Hindlimb muscle (tissue), 1 donor: ENCODE measurements at places on chromosomes 1 and 21.

DNA sequence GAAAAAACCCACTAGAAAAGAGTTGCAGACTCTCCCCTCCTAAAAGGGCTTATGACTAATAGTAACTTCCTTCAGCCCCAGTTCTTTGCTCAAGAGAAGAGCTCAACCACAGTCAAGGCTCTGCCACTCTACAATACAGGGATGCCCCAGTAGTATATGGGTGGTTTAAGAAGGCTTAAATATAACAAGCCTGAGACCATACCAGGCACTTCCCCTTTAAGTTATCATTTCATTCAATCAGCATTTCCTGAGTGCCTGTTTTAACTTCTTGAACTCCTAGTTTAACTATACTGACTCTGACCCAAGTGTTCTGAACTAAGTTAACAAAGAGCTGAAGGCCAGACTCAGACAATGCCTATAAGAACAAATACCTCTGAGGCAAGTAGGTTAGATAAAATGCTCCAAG, 19.8 kb downstream of the PRPF38A start:
- DNase-seq, result no peak

GRCh38 chr1:11925938-11926292, 312 bp downstream of the KIAA2013 start:
- DNase-seq, result no peak

DNA sequence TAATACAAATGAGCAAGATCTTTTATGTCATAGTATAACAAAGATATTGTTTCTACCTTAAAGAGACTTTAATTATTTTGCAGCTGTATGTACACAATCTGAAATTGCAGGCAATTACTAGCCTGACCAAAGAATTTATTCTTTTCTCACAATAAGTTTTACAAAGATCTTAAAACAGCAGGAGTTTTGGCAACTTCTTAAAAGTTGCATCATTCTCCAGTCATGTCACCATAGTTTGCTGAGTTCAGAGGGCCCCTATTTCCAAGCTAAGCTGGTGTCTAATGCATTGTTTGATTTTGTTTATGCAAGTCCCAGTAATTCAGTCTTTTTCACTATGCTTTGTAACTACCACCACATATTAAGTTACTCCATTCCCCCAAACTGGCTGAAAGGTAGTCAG, 114.8 kb downstream of the DNAH14 start:
- no peak for DNase-seq

- DNase-seq, result no peak
Observed at GRCh38 chr1:209375671-209376365, 207.7 kb upstream of the CAMK1G start.

GRCh38 chr1:117674521-117675400, 68.9 kb downstream of the TENT5C start:
- no peak for DNase-seq

DNA sequence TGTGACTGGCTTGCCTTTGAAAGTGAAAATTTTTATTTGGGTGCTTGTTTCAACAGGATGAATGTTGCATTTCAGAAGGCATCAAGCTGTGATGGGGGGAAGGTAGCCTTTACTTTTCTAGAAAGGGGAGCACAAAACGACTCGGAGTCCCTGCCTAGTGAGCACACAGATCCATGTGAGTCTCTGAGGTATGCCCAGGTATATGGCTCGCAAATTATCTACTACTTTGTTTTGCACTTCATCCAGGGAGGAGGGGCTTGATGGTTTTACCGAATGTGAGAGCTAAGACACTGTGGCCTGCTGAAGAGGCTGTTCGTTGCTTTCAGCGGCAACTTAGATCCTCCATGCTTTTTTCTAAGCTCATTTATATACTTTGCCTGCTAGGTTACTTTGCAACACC, 537.7 kb upstream of the PTBP2 start:
- no peak for DNase-seq

- peak; percentile 50 for DNase-seq
Observed at GRCh38 chr1:110207831-110208230, 2.3 kb upstream of the KCNC4 start.

DNA sequence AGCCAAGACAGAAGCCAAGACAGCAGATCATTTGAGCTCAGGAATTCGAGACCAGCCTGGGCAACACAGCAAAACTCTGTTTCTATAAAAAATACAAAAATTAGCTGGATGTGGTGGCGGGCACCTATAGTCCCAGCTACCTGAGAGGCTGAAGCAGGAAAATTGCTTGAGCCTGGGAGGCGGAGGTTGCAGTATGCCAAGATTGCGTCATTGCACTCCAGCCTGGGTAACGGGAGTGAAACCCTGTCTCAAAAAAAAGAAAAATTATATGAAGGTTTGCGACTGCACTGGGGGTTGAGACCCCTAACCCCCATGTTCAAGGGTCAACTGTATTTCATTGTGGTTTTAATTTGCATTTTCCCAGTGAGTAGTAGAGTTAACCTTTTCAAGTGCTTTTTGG, 16.3 kb downstream of the RNF11 start:
- no peak for DNase-seq

GRCh38 chr1:40712997-40713396, 21.5 kb downstream of the NFYC start:
- no peak for DNase-seq

GRCh38 chr1:51607681-51608095, 9.2 kb upstream of the OSBPL9 start:
- DNase-seq, result no peak

DNA sequence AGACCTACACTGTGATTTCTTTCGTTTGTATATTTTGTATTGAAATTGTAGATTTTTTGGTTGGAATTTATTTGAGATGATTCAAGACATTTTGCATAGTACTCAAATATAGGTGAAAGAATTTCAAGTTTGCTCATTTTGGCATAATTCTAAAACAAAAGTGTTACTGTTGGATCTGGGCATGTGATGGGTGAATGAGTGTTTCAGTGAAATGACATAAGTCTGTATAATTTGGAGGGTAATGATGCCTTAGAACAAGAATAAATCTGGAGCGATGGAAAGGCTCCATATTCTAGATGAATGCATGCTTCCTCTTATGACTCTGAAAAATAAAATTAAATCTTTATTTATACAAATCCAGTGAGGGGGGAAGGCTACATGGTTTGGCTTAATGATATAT, 41.0 kb downstream of the NFIA start:
- DNase-seq, result no peak

- no peak for DNase-seq
Observed at GRCh38 chr1:159946242-159947187, 1.1 kb upstream of the IGSF9 start.

DNA sequence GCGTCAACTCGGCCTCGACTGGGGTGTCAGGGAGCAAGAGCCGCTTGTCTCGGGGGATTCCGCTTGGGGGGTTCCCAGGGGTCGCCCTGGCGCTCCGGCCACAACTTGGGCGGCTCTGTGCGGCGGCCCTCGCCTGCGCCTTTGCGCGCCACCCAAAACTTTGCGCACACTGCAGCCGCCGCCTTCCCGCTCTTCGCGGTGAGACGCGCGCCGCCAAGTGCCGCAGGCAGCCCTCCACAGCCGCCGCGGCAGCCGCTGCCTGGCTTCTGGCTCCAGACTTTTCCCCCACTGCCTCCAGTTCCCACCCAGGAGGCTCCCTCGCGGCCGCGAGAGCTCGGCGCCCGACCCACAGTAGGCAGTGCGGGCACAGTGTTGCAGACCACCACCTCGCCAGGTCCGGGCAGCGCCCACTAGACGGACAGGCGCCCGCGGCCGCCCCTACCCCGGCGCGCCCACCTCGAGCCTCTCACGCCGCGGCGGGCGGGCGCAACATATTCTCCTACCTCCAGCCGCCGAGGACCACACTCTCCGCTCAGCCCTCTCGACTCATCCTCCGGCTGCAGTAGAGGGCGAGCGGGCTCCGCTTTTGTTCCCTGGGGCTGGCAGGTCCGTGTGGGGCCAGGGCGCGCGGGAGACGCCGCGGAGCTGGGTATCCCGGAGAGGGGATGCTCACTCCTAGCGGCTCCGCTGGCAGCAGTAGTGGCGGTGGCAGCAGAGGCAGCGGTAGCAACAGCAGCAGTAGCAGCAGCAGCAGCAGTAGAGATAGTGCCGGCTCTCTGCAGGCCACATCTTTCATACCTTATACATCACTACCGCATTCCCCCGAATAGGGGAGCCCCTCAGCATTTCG, 296.6 kb downstream of the OMA1 start:
- DNase-seq, result peak; percentile 27

DNA sequence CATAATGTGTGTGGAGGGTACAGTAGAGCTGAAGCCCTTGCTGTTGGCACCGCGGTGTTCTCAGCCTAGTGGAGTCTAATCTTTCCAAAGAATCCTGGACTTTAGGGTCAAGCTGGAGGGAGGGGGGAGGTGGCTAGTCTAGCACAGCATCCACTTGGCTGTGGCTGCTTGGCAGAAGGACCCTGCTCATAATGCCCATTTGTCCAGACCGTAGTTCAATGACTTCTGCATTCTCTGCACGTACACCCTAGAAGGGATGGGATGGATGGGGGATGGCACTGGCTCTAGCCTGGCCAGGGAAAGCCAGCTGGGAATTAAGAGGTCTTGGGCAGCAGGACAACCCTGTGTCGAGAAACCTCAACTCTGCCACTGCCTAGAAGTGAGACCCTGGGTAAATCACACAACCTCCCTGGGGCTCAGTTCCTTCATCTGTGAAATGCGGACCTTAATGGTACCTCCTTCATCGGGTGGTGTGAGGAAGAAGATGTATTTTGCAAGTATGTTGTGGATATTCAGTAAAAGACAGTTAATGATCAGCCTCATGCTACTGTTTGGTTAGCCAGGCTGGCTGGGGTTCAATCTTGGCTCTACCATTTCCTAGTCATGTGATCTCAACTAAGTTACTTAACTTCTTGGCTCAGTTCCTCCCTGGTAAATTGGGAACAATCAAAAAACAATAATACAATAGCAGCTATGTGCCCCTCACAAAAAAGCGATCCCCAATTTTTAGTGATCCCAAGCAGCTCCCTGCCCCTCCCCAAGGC, 27.2 kb upstream of the CLIC4 start:
- no peak for DNase-seq

DNA sequence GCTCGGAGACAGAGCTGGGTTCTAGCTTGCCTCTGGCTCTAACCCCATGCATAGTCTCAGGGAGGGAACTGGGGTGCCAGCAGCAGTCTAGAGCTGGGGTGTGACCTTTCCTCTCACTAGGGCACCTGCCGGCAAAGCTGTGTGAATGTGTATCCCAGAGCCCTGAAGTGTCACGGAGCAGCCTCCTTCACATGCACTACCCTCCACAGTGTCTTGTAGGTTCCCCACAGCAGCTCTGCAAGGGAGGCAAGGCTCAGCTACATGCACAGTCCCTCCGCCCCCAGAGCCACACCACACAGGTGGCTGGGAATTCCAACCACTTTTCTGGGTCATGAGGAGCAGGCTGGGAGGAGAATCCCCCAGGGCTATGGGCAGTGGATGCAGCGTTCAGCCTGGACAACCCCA, 7.7 kb upstream of the HPCA start:
- no peak for DNase-seq

GRCh38 chr1:55547405-55547804, 332.2 kb upstream of the USP24 start:
- DNase-seq, result no peak

DNA sequence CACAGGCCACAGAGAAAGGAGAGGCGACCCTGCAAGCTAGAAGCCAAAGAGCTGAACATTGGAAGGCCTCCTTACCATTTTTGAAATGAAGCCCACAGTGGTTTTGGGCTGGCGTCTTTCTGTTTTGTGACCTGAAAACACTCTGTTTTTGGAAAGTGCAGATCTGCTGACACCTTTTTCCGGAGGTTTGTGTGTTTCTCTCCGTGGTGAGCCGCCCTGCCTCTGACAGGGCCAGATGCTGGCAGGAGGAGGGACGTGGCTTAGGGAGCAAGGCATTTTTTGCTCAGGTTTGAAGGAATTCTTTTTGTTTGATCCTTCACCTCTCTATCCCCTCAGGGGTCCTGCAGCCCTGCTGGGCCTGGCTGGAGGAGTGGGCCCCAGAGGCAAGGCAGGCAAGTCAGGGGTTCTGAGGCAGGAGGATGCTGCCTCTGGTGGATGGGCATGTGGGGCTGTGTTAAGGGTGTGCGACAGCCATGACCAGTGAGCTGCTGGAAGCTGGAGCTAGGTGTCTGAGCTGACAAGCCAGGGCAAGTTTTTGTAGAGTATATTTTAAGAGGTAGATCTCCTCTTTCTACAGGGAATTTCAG, 133.8 kb downstream of the CAMTA1 start:
- DNase-seq, result no peak
